ENCODE measurements at places on chromosomes 13 and 19.

GRCh38 chr13:69657676-69658075 lies 449.9 kb upstream of the ATXN8OS start:
- no peak for DNase-seq

- DNase-seq: peak; percentile 93
Measured at GRCh38 chr13:42894765-42895243, 97.2 kb downstream of the EPSTI1 start.

DNA sequence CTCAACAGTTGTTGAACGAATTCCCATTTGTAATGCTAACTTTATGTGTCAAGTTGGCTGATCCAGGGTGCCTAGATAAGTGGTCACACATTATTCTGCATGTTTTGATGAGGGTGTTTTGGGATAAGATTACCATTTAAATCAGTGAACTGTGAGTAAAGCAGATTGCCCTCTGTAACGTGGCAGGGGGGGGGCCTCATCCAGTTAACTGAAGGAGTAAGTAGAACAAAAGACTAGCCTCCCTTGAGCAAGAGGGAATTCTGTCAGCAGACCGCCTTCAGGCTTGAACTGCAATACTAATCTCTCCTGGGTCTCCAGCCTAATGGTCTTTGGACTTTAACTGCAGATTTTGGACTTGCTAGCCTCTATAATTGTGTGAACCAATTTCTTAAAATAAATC lies 4.2 kb upstream of the TEX30 start:
- no peak for DNase-seq

DNA sequence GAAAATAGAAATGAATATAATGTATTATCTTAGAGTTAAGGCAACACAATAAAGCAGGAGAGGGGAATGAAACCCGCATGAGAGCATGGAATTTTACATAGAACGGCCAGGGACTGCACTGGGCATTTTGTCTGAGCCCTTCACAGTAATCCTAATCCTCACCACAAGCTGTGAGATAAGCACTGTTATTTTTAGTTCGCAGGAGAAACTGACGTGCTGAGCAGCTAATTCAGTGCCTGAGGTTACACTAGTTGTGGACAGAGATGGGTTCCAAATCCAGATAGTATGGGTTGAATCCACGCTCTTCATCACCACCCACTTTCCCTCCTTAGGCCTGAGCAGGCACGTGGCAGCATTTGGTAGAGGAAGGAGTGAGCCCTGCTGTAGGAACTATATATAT lies 24.8 kb upstream of the ZNF527 start:
- no peak for DNase-seq

DNA sequence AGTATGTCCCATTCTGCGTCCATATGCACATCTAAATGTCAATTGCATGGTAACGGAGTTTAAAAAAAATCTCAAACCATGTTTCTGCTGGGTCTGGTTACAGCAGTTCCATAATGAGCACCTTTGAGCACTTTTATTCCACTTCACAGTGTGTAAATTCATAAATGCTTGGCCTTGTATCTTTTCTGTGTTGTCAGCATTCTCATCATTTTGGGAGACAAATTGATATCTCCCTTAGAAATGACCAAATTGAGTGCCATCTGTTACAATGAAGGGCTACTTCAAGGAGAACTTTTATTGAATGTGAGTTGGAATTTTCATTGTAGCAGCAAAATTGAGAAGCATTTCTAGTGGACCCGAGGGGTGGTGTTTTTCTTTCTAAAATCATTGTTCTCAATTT lies 432.9 kb upstream of the PCDH9 start:
- no peak for DNase-seq

DNA sequence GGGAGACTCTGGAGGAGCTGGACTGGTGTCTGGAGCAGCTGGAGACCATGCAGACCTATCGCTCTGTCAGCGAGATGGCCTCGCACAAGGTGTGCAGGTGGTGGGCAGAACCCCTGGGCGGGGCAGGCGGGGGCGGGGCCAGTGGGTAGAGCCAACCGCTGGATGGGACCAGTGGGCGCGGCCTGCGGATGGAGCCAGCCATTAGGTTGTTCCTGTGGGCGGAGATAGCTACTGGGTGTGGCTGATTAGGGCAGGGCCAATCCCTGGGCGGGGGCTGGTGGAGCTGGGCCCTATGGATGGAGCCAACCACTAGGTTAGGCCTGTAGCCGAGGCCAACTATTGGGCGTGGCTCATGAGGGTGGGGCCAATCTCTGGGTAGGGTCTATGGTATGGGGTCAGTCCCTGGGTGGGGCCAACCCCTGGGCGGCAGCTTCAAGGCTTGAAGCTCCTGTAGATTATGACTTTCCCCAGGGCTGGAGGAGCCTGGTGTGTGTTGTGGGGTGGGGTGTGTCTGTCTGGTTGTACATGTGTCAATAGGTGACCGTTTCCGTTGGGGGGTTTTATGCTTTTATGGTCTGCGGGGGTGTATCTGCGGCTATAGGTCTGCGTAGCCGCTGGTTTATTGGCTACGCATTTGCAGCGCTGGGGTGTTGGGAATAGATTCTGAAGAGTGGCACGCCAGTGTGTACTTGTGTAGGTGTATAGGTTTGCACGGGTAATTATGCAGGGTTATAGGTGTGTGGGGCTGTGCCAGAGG lies 30.7 kb downstream of the PDE4A start:
- DNase-seq: no peak

DNA sequence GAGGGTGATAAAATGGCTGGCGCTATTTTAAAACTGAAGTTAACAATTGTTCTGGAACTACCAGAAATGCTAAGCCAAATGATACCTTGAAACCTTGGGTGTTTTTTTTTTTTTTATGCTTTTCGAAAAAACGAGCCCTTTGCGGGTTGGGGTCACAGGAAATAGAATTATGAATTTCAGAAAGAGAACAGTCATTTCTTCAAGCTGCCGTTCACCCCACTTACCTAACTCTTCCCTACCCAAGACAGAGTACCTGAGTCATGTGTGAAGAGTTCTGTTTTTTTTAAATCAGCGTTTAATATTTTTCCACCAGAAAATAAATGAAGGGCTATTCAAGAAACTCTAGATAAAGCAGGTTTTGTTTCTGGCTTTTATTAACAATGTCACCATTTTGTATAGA lies 35.3 kb downstream of the KLF2 start:
- DNase-seq: no peak

DNA sequence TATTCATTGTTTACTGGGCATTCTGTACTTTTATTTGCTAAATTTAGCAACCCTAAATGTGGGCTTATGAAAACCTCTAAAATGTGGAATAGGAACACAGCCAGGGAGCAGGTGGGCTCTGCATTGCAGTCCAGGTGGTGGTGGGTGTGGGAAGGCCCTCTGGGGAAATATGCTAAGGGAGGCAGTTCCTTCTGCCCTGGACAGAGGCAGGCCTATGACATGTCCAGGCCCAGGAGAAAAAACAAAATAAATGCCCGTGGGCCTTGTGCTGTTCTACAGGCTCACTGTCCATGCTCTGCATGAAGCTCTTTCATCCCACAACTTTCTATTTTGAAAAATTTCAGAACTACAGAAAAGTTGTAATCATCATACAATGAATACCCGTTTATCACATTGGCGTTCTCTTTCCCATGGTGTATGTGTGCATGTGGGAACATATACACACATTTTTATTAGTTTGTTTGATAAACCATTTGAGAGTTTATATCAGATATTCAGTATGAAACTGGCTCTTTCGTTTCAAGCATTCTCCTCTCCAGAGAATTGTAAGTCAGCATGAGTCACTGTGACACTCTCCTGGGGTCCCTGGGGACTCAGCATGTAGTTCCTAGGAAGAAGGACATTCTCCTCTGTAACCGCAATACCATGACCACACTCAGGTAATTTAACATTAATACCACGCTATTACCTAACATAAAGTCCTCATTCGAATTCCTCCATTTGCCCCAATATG lies 505.3 kb downstream of the COG6 start:
- no peak for DNase-seq

- DNase-seq: no peak
Measured at GRCh38 chr19:5832061-5832460, 7.4 kb downstream of the FUT6 start.

- no peak for DNase-seq
Measured at GRCh38 chr13:97341135-97341534, 92.8 kb upstream of the RAP2A start.

DNA sequence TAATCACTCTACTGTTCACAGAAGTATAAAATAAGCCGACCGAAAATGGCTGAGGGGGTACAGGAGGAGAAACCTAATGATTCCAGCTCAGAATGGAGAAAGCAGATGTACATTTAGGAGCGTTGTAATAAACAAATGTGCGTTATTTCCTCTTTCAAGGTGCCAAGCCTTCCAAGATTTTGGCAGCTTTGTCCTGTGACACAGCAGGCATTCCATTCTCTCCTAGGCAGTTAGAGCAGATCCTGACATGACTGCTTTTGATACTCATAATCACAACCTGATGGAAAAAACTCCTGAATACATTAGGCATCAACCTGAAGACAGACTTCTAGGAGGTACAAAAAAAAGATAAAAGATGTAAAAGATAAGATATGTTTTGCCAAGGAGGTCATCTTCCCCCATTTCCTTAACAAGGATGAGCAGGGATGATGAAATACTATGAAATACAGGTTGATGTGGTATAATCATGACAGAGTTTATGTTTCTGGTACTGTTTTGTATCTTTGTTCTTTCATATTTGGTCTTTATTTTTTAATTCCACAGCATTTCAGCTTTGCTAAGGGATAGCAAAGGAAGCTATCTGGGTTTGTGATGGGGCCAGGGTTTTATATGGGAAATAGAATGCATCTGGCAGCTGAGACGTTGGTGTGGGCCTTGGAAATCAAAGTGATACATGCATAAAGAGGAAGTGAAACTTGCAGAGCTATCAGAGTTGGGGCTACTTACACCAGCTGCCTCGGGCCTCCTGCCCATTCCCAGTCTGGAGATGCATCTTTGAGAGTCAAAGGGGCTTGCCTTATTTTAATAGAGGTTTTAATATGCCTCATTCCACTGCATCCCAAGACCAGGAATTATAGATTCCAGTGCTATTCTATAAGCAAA lies 222.5 kb downstream of the OXGR1 start:
- no peak for DNase-seq

GRCh38 chr13:44715287-44716230 lies 139.4 kb upstream of the TSC22D1 start:
- DNase-seq: no peak

- DNase-seq: no peak
Measured at GRCh38 chr19:1849132-1849474, 820 bp upstream of the REXO1 start.

GRCh38 chr19:18450931-18451836 lies 13.3 kb upstream of the ISYNA1 start:
- no peak for DNase-seq

- DNase-seq: no peak
Measured at GRCh38 chr13:19089315-19089714, 92.3 kb downstream of the TUBA3C start.

- DNase-seq: no peak
Measured at GRCh38 chr13:50587115-50587514, 256.4 kb downstream of the DLEU7 start.
